ENCODE measurements at places on chromosomes 4 and X.
A peak's percentile ranks its signal among the peaks of the same experiment; 100 is the strongest.

GRCh38 chr4:36081185-36081584 lies 163.1 kb downstream of the ARAP2 start:
- H3K36me3 ChIP-seq, result no peaks in the 10 kb centered on the region
- no peak overlapping the region for H3K4me3 ChIP-seq
- no peaks in the 10 kb centered on the region for H3K27me3 ChIP-seq
- no peaks in the 10 kb centered on the region for H3K4me1 ChIP-seq

DNA sequence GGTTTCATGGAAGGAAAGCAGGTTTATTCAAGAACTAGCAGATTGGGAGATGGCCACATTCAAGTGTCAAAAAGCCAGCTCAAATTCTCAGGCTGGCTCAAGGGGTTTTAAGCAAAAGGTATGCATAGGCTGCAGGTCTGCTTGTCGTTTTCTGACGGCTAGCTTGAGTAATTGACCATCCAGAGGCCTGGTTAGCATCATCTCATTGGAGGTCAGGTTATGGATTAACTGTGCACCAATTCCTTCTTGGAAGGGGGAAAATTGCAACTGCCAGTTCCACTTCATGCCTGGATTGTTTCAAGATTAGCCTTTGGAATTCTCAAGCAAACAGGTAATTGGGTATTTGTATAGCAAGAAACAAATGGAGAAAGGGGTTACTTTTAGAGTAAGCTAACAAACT lies 62.1 kb downstream of the FUNDC1 start:
- no peaks in the 10 kb centered on the region for H3K27me3 ChIP-seq
- no peaks in the 10 kb centered on the region for H3K4me1 ChIP-seq
- H3K4me3 ChIP-seq, result no peak overlapping the region
- no peak for DNase-seq

DNA sequence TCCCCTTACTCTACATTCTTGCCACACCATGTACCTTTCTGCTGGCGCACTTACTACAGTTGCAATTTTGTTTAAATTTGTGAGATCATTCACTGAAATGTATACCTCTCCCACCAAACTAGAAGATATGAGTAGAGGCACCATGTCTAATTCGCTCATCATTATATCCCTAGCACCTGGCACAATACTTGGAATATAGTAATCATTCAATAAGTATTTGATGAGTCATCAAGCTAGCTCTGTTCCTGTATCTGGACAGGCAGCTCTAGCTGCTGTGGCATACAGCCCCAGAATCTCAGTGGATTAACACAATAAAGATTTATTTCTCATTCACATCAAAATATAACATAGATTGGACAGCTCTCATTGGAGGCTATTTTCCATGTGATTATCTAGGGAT lies 245.9 kb downstream of the IDS start:
- no peaks in the 10 kb centered on the region for H3K4me1 ChIP-seq
- no peaks in the 10 kb centered on the region for H3K27me3 ChIP-seq
- no peaks in the 10 kb centered on the region for H3K36me3 ChIP-seq

- H3K27me3 ChIP-seq, result peaks cover 4% of the 10 kb centered on the region
- no peaks in the 10 kb centered on the region for H3K36me3 ChIP-seq
- H3K4me3 ChIP-seq, result no peak overlapping the region
- H3K4me1 ChIP-seq, result no peaks in the 10 kb centered on the region
- H3K27ac ChIP-seq, result no peak overlapping the region
- DNase-seq, result no peak
These were observed 201.4 kb upstream of the PSAPL1 start for GRCh38 chr4:7636240-7636508.

DNA sequence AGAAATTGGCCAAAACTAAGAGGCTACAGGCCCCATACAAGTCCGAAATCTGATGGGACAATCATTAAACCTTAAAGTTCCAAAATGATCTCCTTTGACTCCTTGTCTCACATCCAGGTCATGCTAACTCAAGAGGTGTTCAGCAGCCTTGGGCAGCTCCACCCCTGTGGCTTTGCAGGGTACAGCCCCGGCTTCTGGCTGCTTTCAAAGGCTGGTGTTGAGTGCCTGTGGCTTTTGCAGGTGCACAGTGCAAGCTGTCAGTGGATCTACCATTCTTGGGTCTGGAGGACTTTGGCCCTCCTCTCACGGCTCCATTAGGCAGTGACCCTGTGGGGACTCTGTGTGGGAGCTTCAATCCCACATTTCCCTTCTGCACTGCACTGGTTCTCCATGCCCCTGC lies 329.1 kb upstream of the MAD2L1 start:
- H3K4me1 ChIP-seq, result no peaks in the 10 kb centered on the region
- H3K4me3 ChIP-seq, result no peak overlapping the region
- no peaks in the 10 kb centered on the region for H3K36me3 ChIP-seq
- H3K27me3 ChIP-seq, result no peaks in the 10 kb centered on the region
- no peak overlapping the region for H3K27ac ChIP-seq
- no peak for DNase-seq

DNA sequence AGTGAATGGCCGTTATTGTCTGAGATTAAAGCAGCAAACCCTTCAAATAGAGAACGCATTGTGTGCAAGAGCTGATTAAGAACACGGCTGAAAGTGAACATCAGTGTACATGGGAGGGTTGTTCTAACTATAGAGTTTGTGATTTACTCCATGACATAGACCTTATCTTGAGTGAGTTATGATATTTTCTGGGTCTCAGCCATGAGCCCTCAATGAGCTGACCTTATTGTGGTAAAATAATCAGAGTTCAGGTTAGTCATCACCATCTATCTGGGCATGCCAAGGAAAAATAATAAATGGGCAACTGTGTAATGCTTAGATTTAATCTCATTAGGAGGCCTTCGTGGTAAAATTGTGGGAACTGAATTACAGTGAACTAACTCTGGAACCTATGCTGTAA lies 33.2 kb upstream of the CLDN24 start:
- DNase-seq, result no peak
- H3K27me3 ChIP-seq, result no peaks in the 10 kb centered on the region
- H3K4me1 ChIP-seq, result no peaks in the 10 kb centered on the region
- H3K27ac ChIP-seq, result no peak overlapping the region
- H3K36me3 ChIP-seq, result no peaks in the 10 kb centered on the region

DNA sequence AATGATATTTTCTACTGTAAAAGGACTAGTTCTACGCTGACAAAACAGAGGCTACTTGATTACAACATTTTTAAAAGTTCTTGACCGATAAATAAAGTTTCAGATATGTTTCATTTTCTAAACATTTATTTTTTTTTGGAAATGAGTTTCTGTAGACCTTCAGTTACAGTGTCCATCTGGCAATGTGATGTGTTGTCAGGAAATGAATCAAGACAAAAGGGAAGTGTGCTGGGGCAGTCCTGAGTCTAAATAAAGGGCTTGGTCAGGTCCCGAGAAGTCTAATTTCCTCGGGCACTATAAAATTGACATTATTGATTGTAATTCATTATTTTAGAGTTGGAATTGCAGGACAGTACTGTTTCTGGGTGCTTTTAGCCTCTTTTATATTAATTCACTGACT lies 57.0 kb upstream of the FTHL17 start:
- H3K27ac ChIP-seq, result no peak overlapping the region
- H3K27me3 ChIP-seq, result no peaks in the 10 kb centered on the region
- H3K36me3 ChIP-seq, result no peaks in the 10 kb centered on the region
- no peak overlapping the region for H3K4me3 ChIP-seq
- DNase-seq, result no peak
- H3K4me1 ChIP-seq, result no peaks in the 10 kb centered on the region

GRCh38 chrX:153645151-153645550 lies 1.9 kb upstream of the DUSP9 start:
- H3K4me1 ChIP-seq, result no peaks in the 10 kb centered on the region
- no peaks in the 10 kb centered on the region for H3K27me3 ChIP-seq
- H3K4me3 ChIP-seq, result no peak overlapping the region
- DNase-seq, result no peak
- no peaks in the 10 kb centered on the region for H3K36me3 ChIP-seq
- H3K27ac ChIP-seq, result no peak overlapping the region

- no peaks in the 10 kb centered on the region for H3K36me3 ChIP-seq
- H3K27ac ChIP-seq, result peak overlapping the region; percentile 63
- no peaks in the 10 kb centered on the region for H3K27me3 ChIP-seq
- peak; percentile 73 for DNase-seq
- peaks cover 39% of the 10 kb centered on the region for H3K4me1 ChIP-seq
- H3K4me3 ChIP-seq, result no peak overlapping the region
These were observed 4.8 kb downstream of the SH3BP2 start for GRCh38 chr4:2797545-2798305.

GRCh38 chrX:53281963-53282695 lies 745 bp upstream of the IQSEC2 start:
- no peak for DNase-seq
- no peak overlapping the region for H3K4me3 ChIP-seq
- peaks cover 4% of the 10 kb centered on the region for H3K4me1 ChIP-seq
- H3K36me3 ChIP-seq, result no peaks in the 10 kb centered on the region

GRCh38 chr4:24226023-24226422 lies 336.2 kb upstream of the PPARGC1A start:
- DNase-seq, result no peak
- no peak overlapping the region for H3K4me3 ChIP-seq
- H3K4me1 ChIP-seq, result no peaks in the 10 kb centered on the region
- no peaks in the 10 kb centered on the region for H3K36me3 ChIP-seq
- no peak overlapping the region for H3K27ac ChIP-seq
- no peaks in the 10 kb centered on the region for H3K27me3 ChIP-seq

DNA sequence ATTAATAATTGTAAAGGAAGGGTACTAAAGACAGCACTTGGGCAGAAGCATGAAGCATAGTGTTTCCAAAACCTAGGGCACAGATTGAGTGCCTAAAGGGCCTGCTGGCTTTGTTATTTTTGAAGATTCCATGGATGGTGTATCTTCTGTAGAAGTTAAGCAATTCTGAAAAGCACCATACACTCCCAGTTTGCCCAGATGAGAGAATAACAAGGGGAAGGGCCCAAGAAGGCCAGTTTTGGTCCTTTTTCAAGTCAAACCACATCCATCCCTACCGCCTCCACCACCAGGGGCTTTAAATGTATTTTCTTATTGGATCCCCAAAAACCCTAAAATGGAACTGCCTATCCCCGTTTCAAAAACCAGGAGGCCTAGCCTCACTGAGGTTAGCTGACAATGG lies 17.2 kb downstream of the SCARB2 start:
- H3K27ac ChIP-seq, result peak overlapping the region; percentile 83
- H3K4me3 ChIP-seq, result no peak overlapping the region
- peaks cover 4% of the 10 kb centered on the region for H3K36me3 ChIP-seq
- DNase-seq, result no peak
- peaks cover 51% of the 10 kb centered on the region for H3K4me1 ChIP-seq

- DNase-seq, result no peak
- H3K4me3 ChIP-seq, result no peak overlapping the region
- H3K27ac ChIP-seq, result no peak overlapping the region
- H3K36me3 ChIP-seq, result no peaks in the 10 kb centered on the region
- no peaks in the 10 kb centered on the region for H3K4me1 ChIP-seq
These were observed 143.6 kb downstream of the FNIP2 start for GRCh38 chr4:158912390-158912789.

- no peak overlapping the region for H3K4me3 ChIP-seq
- no peak overlapping the region for H3K27ac ChIP-seq
- no peaks in the 10 kb centered on the region for H3K36me3 ChIP-seq
- no peaks in the 10 kb centered on the region for H3K4me1 ChIP-seq
These were observed 35.2 kb downstream of the GPC3 start for GRCh38 chrX:133950214-133950613.

DNA sequence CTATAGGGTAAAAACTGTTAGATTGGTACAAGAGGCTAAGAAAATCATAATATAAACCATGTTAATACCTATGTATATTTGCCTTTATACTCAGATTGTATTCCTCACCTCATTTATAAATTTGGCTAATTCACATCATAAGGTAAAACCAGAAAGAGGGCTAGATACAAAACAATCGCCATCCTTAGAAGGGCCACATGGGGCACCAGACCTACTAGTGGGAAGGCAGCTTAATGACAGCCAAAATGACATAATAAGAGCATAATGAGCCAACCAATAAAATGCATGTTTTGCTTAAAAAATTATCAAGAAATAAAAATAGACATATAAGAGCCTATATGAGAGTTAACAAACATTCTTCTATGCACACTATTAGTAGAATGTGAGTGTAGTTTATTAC lies 107.3 kb upstream of the PRDX4 start:
- no peak overlapping the region for H3K27ac ChIP-seq
- no peak overlapping the region for H3K4me3 ChIP-seq
- H3K36me3 ChIP-seq, result no peaks in the 10 kb centered on the region
